ENCODE measurements at places on chromosomes 5 and 9.

GRCh38 chr5:153118018-153118417 is 372.5 kb upstream of the GRIA1 start:
- no peak for DNase-seq

GRCh38 chr5:36193746-36194145 is 41.8 kb downstream of the SKP2 start:
- no peak for DNase-seq

DNA sequence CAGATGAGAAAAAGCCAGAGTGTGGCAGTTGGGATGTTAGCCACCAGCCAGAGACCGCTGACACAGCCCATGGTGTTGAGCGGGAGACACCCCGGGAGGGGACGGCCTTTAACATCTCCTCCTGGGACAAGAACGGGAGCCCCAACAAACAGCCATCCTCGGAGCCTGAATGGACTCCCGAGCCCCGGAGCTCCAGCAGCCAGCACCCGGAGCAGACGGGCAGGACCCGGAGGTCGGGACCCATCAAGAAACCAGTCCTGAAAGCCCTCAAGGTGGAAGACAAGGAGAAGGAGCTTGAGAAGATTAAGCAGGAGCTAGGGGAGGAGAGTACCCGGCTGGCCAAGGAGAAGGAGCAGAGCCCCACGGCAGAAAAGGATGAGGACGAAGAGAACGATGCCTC is 28.0 kb upstream of the POMT1 start:
- DNase-seq, result no peak

DNA sequence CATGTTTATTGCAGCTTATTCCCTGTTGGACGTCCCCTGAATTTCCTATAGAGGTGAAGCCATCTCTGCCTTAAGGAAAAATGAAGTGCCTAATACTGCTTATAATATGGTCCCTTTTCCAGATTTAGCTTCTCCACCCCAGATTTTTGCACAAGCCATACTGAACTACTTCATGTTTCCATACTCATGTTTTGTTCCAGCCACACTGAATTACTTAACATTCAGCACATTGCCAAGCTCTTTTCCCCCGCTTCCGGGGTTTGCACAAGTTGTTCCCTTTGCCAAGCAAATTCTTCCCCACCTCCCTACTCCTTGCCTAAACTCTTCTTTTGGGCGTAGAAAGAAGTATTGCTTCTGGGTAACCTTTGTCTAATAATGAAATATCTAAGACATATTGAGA is 1.7 kb upstream of the CNTRL start:
- DNase-seq, result no peak

DNA sequence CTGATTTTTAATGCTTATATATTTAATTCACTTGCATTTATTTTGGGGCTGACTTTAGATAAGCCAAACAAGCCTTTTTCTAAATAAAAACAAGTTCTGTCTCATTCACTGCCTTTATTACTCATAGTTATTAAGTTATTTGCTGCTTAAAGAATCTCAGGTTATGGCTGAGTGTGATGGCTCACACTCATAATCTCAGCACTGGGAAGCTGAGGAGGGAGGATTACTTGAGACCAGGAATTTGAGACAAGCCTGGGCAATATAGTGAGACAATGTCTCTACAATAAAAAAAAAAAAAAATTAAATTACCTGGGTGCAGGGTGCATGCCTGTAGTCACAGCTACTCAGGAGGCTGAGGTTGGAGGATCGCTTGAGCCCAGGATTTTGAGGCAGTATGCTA is 85.0 kb upstream of the MAN2A1 start:
- DNase-seq, result no peak

DNA sequence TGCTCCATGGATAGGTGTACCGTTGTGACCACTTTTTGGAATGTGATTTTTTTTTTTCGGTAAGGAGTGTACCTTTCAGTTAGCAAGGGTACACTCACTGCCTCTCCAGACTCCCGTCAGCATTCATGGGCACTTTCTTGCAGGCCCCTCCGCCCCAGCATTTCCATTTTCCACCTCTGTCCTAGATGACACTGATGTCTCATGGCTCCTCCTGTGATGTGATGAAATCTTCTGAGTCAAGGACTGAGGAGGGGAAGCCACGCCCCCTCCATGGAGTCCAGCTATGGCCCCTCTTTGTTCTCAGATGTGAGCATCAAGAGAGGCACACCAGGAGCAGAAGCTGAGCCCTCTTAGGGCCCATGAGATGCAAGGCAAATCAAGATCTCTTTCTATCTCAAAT is 61.8 kb downstream of the CTSL start:
- no peak for DNase-seq

GRCh38 chr5:73827106-73827450 is 201.1 kb downstream of the ARHGEF28 start:
- DNase-seq, result no peak

GRCh38 chr5:43152946-43153345 is 32.2 kb downstream of the ZNF131 start:
- DNase-seq, result no peak

DNA sequence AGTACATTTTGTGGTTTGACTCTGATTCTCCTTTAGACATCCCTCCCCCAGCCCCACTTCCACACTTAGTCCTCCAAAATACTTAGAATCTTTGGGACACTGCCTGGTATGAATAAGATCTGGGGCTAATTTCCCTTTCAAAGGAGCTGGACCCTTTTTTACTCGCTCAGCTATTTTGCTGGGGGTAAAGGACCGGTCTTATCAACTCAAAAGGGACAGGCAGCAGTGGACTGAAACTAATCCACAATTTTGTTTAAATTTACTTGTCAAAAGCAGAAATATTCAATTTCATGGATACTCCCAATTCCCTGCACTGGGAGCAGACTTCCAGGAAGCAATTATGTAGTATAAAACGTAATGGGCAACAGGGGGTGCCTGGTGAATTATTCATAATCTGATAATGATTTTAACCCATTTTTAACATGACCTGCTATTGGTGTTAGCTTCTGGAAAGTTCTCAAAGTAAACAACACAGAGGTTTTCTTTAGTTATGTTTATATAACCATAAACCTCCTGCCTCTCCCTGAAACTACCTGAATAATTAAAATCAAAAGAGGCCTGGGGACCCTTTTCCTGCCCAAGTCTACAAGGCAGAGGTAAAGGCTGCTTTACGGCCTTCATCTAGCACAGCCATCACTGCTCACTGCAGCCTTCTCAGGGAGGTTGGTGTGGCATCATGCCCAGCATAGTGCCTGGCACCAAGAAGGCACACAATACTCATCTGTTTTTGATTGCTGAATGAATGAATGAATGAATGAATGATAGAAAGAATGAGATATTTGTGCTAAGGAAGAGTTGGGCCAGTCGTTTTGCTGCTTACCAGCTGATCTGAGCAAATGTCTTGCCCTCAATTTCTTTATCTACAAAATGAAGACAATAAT is 44.2 kb upstream of the GNPDA1 start:
- DNase-seq, result no peak

GRCh38 chr5:179171816-179172745 is 111.9 kb downstream of the ZNF354C start:
- DNase-seq, result no peak
